ENCODE measurements at places on chromosomes 5 and 9.

GRCh38 chr9:21968331-21969010, 25.7 kb downstream of the CDKN2A start:
- DNase-seq, result no peak

- DNase-seq, result peak; percentile 55
These were observed 702 bp downstream of the CDC20B start for GRCh38 chr5:55172051-55172899.

DNA sequence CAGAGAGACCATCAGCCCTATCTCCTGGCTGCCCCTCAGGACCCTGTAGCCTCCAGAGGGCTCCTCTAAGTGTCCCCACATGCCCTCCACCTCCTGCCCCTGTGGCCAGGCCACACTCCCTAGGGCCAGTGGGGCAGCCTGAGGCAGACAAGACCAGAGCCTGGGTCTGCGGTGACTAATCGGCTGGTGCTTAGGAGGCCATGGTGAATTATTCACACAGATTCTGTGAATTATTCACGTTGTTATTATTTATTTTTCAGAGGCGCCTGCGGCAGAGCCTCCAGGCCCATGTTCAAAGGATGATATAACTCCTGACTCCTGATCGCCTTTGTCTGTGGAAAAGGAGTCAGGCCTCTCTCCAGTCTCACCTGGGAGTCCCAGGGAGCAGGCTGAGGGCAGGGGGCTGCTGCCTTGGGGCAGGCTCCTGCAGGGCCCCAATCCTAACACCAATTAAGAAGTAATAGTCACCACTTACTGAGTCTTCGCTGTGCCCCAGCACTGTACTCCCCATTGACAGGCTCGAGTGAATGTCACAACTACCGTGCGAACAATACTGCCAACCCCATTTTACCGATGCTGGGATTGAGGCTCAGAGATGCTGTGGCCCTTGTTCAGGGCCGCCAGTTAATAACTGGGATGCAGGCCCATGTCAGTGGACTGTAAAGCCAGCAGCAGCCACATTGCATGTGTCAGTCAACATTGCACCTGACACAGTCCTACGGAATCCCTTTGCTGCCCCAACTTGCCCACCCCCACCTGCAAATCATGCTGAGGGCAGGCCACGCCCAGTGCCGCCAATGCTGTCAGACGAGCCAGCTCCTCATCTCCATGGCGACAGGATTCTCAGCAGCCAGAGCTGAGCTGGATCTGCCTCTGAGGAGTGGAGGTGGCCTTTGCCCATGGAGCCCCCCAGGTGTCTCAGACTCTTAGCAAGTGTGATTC, 94.9 kb downstream of the PCDH1 start:
- no peak for DNase-seq

DNA sequence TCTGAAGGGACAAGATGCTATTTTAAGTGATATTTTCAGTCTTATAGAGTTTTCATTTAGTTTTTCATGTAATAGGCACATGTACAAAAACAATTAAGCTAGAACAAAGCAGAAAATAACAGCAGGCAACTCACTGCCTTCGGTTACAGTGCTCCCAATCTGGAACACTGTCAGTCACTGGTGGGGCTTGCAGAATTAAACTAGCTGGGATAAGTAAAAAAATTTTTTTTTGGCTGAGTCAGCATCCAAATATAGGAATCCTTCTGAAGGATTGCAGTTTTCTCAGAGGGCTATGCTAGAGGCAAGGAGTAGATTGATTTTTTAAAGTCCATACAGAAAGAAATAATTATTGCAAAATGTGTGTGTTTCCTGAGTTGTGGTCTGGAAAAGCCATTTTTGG, 250.2 kb upstream of the RFX3 start:
- DNase-seq, result no peak

GRCh38 chr9:105295986-105296385, 51.5 kb downstream of the SLC44A1 start:
- no peak for DNase-seq

DNA sequence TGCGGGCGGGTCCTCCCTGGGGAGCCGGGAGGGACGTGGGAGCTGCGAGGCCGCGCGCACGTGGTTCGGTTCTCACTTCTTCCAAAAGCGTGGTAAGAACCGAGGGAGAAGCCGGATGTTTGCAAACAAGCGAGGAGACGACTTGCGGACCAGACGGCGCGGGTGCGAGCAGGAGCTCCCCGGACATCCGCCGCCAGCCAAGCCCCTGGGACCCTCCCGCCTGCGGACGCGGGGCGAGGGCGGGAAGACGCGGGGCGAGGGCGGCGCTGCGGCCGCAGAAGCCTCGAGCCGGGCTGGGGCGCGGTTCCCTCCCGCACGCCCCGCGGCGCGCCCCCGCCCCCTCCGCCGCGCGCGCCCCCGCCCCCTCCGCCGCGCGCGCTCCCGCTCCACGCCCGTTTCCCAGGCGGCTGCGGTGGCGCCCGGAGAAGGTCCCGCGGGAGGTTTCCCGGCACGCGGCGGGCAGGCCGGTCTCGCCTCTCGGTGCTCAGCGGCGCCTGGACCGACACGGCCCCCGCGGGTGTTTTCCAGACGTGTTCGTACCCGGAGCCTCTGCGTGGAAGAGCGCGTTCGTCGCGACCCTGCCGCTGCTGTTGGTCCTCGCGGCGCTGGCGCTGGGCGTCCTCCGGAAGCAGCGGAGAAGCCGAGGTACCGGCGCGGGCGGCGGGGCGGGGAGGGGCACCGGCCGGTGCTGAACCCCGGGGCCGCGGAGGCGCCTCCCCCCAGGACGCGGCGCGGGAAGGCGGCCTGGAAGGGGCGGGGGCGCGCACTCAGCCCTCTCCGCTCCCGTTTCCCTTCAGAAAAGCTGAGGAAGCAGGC, 12.8 kb downstream of the BTNL9 start:
- DNase-seq, result no peak
